ENCODE measurements at places on chromosomes 5 and 9.

GRCh38 chr5:76642390-76643040 lies 19.3 kb upstream of the F2RL2 start:
- no peak for DNase-seq

- DNase-seq: no peak
These were observed 429.3 kb downstream of the TMEM232 start for GRCh38 chr5:110297152-110297670.

DNA sequence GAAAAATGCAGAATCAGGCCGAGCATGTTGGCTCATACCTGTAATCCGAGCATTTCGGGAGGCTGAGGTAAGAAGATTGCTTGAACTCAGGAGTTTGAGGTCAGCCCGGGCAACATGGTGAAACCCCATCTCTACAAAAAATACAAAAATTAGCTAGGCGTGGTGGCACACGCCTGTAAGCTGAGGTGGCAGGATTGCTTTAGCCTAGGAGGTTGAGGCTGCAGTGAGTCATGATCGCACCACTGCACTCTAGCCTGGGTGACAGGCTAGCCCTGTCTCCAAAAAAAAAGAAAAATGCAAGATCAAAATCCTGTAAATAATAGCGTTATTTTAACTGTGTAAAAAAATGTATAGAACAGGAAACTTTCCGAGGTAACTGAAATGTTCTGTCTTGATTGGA lies 39.4 kb downstream of the RNF44 start:
- DNase-seq: no peak

- no peak for DNase-seq
These were observed 2042.6 kb upstream of the CDH6 start for GRCh38 chr5:29150840-29151239.

GRCh38 chr9:14909601-14909960 lies 647 bp downstream of the FREM1 start:
- DNase-seq: no peak

- DNase-seq: no peak
These were observed 60.4 kb upstream of the RGMB start for GRCh38 chr5:98713027-98713426.

DNA sequence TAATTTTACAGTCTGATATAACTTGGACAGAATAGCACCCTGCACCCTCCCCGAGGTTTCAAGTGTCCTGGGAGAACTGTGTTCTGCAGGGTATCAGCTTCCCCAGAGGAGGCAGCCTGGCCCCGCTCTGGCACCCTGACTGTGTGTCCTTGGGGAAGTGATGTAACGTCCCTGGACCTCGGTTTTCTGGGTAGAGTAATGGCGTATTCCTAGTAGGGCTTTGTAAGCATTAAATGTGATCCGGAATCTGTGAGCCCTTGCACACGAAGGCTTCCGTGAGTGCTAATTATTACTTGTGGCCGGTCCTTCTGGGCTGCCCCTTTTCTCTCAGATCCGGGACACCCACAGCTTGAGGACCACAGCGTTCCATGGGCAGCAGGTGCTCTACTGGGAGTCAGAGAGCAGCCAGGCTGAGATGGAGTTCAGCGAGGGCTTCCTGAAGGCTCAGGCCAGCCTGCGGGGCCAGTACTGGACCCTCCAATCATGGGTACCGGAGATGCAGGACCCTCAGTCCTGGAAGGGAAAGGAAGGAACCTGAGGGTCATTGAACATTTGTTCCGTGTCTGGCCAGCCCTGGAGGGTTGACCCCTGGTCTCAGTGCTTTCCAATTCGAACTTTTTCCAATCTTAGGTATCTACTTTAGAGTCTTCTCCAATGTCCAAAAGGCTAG lies 1.0 kb upstream of the CACFD1 start:
- no peak for DNase-seq

DNA sequence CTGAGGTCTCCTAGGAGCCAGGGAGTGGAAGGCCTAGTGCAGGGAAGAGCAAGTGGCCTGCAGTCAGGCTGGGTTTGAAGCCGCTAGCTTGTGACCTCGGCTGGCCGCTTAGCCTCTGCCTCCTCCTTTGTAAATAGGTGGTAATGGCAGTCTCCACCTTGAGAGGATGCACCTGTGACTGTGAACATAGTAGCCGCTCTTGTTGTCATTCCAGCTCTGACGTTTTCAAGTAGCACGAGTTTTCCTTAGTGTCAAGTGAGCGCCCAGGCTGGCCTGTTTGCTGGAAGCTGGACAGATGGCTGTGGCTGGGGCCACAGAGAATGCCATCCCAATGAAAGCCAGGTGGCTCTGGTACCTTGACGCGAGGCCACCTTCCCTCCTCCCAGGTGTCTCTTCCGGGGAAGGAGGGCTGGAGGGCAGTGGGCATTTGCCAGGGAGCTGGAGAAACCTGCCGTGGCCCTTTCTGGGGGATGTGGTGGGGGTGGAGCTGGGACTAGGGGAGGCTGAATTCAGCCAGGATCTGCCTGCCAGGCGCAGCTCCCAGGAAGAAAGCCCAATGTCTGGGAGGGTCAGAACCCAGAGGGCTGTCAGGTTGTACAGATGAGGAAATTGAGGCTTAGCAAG lies 2.5 kb downstream of the ASS1 start:
- DNase-seq: no peak

DNA sequence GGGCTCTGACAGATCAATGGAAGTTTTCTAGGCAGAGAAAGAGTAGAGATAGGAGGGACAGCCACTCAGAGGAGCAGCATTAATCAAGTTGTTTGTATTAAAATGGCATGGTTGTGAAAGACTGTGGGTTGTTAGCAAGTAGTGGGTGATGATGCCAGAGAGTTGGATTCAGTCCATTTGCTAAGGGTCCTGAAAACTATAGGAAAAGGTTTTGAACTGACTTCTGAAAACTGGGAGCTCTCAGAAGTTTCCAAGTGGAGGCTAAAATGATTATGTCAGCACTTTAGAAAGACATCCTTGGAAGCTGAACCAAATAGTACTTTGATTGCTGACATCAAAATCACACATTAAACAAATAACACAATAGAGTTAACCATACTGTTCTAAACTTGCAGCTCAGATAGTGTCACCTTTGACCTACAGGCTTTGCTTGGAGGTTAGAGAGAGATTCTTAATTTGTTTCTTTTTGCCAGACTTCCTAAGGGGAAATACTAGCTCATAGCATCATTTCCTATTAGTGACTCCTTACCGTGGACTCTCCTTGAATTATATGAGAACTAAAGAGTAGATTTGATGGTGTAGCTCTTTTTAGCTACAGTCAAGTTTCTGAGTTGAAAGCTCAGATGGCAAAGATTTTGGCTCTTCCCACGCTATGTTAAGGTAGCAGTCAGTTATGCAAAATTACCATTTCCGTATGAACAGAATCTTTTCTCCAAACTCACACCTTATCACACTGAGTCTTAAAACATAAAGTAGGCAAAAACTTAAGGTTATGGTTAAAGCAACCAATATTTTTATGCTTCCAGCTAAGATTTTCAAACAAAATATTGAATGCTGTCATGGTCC lies 277.1 kb downstream of the NR3C1 start:
- DNase-seq: no peak
